GM23248 (cell line): ENCODE measurements at places on chromosomes 11 and 22. TPM values are rescaled to one million over a fixed set of nuclear protein-coding genes. Genes with fewer than 3 reads are reported as not detected.
A peak's percentile ranks its signal among the peaks of the same experiment; 100 is the strongest.

GRCh38 chr11:103648054-103648453 is 388.4 kb upstream of the DDI1 start:
- no peak overlapping the region for H3K4me3 ChIP-seq
- no peaks in the 10 kb centered on the region for H3K27me3 ChIP-seq
- no peaks in the 10 kb centered on the region for H3K36me3 ChIP-seq
- no peak for DNase-seq
- H3K4me1 ChIP-seq = peaks cover 9% of the 10 kb centered on the region; the same call in 1 of the 2 replicates
- no peak overlapping the region for H3K27ac ChIP-seq

- H3K36me3 ChIP-seq = no peaks in the 10 kb centered on the region
- H3K27me3 ChIP-seq = no peaks in the 10 kb centered on the region; the same call in 1 of the 2 replicates
- DNase-seq = no peak
- H3K4me1 ChIP-seq = no peaks in the 10 kb centered on the region
Observed at GRCh38 chr11:125542709-125543108, 26.6 kb upstream of the EI24 start.

TYR gene
- not detected in 2 replicates for total RNA-seq

CLCF1 gene
- 33.0 and 39.1 TPM in 2 replicates for total RNA-seq

NNMT gene
- 809 and 1,043 TPM in 2 replicates for total RNA-seq

TIRAP gene
- total RNA-seq = 3.8 TPM in 2 replicates

DNA sequence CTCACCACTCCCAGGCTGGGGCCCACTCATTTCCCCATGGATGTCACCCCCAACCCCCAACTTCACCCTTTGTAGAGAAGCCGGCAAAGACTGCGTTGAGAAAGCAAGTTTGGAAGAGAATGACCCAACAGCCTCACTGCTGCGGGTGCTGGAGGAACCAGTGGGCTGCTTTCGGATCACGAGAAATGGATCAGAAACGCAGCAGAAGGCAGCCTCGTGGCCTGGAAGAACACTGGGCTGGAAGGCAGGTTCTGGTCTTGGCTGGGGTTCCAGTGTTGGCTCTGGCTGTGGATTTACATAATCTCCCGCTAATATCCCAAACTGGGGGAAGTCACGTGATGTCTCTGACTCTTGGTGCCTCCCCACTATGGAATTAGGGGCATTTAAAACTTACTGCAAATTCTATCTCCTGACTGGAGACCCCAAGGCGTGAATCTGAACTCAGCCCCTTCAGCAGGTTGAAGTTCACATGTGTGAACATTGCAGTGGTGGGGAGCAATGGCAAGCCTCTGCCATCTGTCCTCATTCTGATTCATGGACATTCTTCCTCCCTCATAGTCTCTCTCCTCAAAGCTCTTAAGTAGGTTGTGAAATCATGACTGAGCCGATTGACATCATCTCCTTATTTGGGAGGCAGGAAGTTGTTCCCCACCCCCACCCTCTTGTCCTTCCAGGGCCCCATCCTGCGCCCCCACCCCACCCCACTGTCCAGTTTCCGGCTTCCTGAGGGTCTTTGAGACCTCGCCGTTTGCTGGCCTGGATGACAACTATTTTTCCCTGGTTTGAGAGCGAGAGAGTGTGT is 37.0 kb upstream of the TIMP3 start:
- H3K4me1 ChIP-seq = peaks cover 20% of the 10 kb centered on the region
- H3K4me3 ChIP-seq = no peak overlapping the region; the same call in 1 of the 2 replicates
- H3K27ac ChIP-seq = peak overlapping the region; percentile 36
- H3K27me3 ChIP-seq = 0 out of 2 replicates have a peak, but pooled peaks cover 3% of the 10 kb centered on the region
- no peaks in the 10 kb centered on the region for H3K36me3 ChIP-seq
